ENCODE measurements at places on chromosomes 7 and 10.

GRCh38 chr7:13189668-13190067 lies 502.2 kb downstream of the ARL4A start:
- no peak for DNase-seq

GRCh38 chr10:127836966-127837365 lies 55.8 kb downstream of the CLRN3 start:
- DNase-seq: no peak

GRCh38 chr7:106840342-106840741 lies 24.7 kb upstream of the PIK3CG start:
- no peak for DNase-seq

- no peak for DNase-seq
These were observed 20.0 kb downstream of the SEPTIN7 start for GRCh38 chr7:35820858-35821257.

DNA sequence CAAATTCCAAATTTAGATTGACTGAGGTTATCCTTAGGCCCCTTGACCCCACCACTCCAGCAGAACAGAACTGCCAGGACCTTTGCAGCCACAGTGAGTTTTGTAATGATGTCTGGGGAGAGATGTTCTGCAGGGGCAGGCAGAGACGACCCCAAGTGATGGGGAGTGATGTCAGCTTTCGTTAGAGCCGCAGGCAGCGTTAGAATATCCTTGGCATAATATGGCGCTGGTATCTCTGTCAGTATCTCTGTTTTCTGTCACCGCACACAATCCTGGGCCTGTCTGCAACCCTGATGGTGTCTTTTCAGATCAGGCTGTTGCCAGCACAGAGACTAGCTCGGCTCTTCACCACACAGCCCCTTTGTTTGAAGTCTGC lies 1083.6 kb downstream of the KCNMA1 start:
- no peak for DNase-seq

DNA sequence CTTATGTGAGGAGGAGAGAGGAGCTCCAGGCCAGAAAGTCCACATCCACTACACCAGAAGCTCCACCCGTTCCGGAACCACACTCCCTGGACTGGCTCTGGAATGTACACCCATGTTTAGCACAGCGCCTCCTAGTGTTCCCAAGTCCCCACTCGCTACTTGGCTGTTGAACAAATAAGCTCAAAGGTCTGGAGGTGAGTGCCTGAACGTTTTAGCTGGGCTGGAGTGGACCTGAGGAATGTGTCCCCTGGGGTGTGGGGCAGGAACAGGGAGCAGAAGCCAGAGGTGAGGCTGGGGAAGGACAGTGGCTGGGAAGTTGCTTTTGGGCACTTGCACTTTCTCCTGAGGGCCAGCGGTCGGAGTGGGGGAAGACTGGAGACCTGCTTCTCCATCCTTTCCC lies 164.1 kb upstream of the CDCA7L start:
- DNase-seq: no peak

DNA sequence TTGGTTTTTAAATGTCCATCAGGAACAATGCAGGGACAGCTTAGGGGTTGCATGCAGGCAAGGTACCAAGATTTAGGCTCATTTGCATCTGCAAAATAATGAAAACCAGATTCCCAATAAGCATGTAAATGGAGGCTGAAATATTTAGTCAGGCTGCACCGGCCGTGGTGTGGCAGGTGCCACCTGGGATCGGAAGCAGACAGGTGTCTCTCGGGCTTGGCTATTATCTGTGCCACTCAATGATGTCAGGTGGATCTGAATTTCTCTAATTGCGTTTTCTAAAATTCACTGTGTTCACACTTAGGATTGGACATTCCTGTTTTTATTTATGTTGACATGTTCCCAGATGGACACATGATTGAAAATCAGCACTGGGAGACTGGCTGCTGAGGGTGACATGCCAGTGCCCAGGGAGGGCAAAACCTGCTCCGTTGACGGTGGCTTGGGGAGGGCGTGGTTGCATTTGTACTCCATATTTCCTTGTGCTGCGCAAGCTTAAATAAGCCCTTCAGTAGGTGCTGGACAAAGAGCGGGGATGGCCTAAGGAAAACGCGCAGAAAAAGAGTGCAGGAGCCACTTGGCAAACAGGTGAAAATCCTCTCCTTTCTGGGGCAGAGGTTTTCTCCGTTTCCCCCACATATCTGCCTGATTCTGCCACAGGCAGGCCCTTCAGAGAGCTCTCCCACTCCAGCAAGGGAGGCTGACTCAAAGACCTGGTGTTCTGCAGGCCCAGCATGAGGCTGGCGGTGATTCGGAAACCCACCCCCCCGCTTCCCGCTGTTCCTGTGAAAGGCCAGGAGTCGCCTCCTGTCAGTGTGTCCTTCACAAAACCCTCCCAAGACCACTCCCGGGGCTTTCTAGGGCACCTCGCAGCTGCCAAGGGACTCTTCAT lies 142.5 kb downstream of the WDR37 start:
- no peak for DNase-seq

DNA sequence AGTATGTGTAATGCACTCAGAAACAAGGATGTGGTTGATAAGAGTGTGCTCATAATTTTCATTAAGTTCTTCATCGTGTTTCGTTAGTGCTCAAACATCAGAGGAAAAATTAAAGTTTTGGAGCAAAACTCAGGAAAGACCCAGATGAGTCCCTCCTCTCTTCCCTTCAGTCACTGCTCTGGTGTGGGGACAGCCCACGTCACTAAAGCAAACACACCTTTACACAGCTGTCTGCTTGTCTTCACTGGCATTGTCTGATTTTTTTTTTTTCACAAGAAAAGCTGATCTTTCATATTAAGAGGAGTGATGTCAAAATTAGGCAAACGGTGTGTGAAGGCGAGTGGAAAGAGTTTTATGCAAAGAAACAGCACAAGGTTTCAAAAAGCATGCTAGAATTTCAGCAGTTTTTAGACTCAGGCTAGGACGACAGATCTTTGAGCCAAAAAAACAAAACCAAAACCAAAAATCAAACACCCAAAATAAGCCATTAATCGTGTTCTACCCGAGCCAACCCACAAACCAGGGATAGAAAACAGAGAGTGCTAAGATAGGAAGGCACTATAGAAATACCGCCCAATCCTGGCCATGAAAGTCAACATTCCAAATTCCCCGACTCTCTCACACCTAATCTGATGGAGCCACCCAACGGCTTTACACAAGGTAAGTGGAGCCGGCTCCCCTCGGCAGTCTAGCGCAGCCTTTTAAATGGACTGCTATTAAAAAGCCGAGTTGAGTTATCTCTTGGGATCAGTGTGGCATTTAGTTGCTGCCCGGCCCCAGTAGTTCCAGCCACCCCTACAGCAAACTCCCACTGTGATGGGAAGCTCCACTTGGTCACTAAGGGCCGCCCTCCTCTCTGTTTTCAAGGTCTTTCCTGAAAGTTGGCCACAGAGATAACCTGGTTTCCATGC lies 27.9 kb upstream of the GATA3 start:
- no peak for DNase-seq

DNA sequence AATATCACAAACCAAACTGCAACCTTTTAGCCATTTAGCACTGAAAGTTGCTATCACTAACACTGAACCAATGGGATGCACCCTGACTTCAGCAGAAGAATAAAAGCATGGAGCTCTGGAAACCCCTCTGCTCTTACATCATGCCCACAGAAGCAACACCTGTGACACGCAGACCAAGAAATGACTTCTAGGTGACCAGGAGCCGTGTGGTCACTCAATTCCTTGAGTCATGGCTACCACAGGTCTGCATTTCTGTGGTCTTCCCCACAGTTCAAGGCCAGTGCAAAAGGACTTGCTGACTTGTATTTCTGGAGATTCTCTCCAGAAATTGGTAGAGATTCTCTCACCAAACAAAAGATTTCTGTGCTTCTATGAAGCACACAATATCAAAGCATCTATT lies 38.3 kb downstream of the NRCAM start:
- no peak for DNase-seq

DNA sequence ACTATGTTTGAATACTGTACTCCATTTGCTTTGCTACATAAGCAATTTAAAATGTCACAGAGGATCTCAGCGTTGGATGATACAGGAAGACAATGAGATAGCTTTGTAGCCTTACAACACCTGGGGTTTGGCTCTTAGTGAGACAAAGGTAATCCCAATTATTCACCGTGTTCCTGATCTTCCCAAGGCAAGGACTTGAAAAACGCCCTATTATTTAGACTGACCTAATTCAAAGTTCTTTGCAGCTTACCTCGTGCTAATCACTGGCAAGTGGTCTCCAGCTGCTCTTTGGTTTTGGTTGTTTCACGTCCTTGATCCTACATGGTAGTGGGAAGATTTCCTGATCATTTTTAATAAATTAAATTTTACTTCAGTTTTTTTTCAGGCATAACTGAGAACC lies 23.0 kb upstream of the C7orf33 start:
- DNase-seq: no peak

DNA sequence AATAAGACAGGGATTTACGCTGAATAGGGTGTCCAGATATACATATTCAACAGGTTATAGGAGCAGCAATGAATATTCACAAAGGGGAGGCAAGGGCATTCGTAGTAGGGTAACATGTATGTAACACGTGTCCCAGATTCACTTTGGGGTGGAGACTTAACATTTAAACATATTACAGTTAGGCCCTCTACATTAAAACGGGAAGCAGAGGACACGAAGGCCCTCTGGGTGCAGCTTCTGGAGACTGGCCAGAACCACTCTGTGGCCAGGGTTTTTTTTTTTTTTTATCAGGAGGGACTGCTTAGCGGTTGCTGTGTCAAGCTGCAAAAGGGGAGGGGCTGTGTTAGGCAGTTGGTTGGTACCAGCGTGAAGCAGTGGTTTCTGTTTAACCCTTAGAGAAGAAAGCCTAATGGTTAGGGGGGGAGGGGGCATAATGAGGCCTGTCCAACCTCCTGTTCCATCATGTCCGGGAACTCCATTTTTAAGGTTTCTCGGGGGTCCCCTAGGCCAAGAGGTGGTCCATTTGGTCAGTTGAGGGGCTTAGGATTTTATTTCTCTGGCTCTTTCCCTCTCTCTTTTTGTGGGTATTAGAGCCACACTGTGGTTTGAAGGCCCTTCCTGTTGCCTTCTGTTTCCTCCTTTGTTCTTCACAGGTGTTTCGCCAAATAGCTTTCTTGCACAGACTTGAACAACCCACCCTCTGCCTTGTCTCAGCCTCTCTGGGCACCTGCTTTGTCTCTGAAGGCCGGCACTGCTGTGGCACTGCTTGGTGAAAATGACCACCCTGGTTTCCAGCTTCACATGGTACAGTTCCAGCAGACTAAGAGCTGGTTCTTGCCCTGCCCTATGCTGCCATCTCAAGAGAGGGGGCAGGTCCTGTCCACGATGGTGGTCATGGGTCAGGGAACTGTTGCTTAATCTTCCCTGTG lies 26.4 kb downstream of the PRF1 start:
- no peak for DNase-seq

DNA sequence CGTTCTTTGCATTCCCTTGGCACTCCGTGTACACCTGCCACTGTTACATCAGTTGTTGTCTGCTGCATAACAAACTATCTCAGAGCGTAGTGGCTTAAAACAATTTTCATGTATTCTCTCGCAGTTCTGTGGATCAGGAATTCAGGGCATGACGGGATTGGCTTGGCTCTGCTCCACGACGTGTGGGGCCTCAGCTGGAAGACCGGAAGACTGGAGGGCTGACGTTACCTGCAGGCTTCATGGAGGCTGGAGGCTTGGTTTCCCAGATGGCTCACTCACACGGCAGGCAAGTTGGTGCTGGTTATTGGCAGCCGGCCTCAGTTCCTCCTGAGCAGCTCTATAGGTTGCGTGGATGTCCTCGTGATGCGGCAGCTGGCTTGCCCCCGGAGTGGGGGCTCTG lies 25.5 kb downstream of the NYAP1 start:
- DNase-seq: no peak

GRCh38 chr7:29471444-29472138 lies 92.0 kb upstream of the PRR15 start:
- DNase-seq: no peak

DNA sequence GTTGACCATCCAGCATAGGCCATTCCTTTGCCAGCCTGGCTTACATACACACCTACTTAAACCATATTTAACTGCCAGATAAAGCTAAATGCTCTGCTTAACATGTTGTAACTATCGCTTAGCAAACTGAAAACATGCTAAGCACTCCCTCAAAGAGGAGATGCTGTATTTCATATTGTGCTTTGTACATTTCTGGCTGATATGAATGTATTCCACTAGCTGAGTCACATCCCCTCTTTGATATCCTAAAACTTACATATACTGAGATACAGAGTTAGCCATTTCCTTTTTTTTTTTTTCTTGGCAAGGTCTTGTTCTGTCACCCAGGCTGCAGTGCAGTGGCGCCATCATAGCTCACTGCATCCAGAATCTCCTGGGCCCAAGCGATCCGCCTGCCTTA lies 99.4 kb downstream of the TPST1 start:
- no peak for DNase-seq

Measured in stimulated activated CD8-positive, alpha-beta memory T cell treated with anti-CD3 and anti-CD28 coated beads, Interleukin-4, amount 100 ng/mL, for 4 hours (primary cell).